ENCODE measurements at places on chromosomes 11 and 22.
A peak's percentile ranks its signal among the peaks of the same experiment; 100 is the strongest.

GRCh38 chr11:74504100-74504691 is 10.7 kb upstream of the LIPT2 start:
- no peak for DNase-seq

DNA sequence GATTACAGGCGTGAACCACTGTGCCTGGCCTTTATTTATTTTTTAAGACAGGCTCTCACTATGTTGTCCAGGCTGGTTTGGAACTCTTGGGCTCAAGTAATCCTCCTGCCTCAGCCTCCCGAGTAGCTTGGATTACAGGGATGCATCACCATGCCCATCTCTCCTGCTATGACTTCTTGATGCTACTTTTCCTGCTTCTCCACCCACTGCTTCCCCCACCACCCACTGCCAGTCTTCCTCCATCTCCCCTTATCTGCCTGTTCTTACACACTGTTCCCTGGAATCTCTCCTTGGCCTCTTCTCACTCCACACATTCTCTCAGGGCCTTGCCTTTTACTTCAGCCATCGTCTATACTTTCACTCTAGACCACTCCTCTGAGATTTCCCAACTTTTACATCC is 17.3 kb upstream of the TPP1 start:
- no peak for DNase-seq

DNA sequence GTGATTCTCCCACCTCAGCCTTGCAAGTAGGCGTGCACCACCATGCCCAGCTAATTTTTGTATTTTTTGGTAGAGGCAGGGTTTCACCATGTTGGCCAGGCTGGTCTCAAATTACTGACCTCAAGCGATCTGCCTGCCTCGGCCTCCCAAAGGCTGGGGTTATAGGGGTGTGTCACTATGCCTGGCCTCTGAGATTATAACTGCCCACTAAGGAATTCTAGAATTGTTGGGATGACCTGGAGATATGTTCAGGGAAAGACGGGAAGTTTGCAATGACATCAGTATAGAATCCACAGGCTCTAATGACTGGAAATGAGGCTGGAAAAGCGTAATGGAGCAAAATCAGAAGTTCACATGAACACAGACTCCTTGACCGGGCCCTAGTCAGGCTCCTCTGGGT is 62.2 kb downstream of the CLMP start:
- DNase-seq = no peak

- DNase-seq = peak; percentile 88
Observed at GRCh38 chr22:38927033-38927781, 30.2 kb upstream of the APOBEC3A start.

DNA sequence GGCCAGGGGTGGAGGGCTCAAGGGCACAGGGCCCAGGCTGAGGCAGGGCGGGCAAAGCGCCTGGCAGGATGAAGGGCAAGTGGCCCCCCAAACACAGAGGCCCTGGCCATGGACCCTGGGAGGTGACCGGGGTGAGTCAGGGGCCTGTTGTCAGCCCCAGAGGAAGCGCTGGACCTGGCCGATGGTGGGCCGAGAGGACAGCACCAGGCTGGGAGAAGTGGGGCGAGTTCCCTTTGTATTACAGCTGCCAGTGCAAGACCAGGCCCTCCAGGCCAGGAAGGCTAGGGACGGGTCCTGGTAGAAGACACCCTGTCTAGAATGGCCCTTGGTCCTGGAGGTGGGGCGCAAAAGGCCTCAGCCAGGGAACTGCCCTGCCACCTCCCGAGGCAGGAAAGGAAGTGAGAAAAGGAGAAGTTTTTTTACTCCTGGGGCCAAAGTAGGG is 12.8 kb downstream of the CXCR5 start:
- no peak for DNase-seq

GRCh38 chr11:78564490-78565467 is 9.9 kb downstream of the NARS2 start:
- no peak for DNase-seq

GRCh38 chr11:21622566-21622965 is 570.3 kb upstream of the ANO5 start:
- DNase-seq = no peak

DNA sequence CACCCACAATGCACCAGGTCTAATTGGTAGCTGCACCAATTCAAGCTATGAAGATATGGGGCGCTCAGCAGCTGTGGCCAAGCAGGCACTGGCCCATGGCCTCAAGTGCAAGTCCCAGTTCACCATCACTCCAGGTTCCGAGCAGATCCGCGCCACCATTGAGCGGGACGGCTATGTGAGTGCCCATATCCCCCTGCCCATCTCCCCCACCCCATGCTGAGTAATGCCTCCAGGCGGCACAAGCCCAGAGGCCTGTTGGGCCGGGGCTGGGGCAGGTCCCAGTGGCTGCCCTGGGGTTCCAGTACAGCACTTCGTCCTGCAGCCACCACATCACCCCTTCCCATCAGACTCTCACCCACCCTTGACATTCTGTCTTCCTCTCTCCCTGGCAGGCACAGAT is 21.5 kb downstream of the POLR3H start:
- DNase-seq = no peak

GRCh38 chr11:132523929-132524328 is 1008.4 kb downstream of the OPCML start:
- DNase-seq = no peak

GRCh38 chr22:19210188-19210587 is 31.7 kb upstream of the SLC25A1 start:
- no peak for DNase-seq

- no peak for DNase-seq
Observed at GRCh38 chr11:73399159-73399590, 23.0 kb downstream of the RELT start.

GRCh38 chr11:11821899-11822298 is 19.9 kb upstream of the USP47 start:
- DNase-seq = no peak

DNA sequence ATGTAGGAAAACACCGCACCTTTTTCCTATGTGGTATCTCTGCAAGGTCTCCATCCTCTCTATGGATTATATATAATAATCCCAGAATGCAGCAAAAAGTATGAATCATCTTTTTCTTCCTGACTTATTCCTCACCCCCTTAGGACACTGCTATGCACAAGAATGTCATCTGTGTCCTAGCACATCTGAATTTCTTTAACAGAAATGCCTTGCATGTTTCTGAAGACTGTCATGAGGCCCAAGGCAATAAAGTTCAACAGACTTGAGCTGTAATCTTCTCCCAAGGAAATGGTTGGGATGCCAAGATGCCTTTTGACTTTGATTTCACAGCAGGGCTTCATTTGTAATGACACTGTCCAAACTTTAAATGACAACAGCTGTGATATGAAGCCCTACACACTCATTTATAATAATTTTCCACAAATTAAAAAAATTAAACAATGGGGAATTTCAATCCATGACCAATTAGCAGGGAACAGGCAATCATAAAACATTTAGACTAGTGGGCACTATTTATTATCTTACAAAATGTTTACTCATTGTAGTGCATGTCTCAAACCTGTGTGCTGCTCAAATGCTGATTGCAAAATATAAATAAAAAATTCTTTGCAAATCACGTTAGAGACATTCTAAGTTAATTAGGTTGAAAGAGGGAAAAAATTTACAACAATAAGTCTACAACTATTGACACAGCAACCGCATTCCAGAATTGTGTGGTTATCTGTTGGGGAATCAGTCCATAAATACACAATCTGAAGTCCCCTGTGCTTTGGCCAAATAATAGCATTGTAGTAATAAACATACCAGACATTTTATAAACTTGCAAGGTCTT is 242.3 kb downstream of the SWAP70 start:
- peak; percentile 85 for DNase-seq

- DNase-seq = peak; percentile 77
Observed at GRCh38 chr11:61152816-61153592, 8.2 kb downstream of the VPS37C start.

GRCh38 chr22:32949391-32950173 is 108.6 kb downstream of the SYN3 start:
- DNase-seq = peak; percentile 81

DNA sequence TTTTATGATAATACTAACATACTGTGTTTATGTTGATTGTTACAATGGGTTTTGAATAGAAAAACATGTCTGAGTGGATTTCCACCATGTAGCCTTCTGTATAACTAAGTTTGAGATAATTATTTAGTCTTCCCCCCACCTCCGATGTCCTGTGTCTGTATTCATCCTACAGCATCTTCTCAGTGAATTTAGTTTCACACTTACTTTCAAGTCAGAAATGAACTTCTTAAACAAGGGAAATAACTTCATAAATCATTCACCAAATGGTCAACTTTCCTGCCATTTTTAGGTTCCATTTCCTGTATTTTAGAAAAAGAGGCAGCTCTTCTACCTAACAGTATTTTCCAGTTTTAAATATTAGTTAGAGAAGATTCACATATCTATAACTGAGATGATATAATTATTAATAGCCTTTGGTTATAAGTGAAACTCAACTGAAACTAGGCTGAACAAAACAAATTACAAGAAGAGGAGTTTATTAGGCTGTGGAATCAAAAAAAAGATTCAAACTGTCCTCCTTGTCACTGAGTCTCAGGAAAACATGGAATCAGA is 3.5 kb downstream of the OR51B5 start:
- no peak for DNase-seq

DNA sequence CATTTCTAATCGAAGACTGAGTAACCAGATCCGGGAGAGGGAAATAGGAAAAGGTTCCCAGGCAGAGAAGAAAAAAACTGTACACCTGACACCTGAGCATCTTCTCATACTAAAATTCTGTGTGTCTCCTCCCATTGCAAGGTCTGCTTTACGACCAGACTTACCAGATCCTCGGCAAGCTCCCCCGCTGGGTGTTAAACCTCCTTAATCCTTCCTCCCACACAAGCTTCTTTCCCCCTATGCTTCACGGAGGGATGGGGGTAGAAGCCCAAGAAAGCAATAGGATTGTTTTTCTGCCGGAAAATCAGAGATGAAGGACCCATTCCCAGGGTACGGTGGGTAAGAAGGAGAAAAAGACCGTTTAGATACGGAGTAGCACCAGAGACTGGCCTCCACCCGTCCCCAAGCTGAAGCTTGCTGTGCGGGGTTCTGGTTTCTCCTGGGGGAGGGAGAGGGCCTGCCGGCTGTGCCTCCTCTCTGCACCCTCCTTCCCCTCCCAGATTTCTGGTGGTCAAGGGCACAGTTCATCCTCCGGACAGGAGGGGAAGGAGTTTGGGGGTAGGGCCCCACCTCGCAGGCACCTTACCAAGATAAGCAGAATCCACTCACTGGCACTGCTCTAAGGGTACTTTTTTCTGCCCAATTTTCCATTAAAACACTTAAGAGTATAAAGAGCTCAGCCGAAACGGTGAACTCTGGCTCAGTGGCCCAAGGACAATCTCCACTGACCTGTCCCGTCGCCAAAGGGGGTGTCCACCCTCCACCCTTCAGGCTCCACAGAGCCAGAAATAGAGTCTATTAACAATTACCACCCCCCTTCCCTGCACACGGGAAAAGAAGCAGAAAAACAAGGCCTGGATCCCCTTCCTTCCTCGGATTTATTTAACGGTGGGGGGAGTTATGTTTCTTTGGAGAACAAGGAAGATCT is 1.2 kb downstream of the TOB2 start:
- no peak for DNase-seq

- DNase-seq = no peak
Observed at GRCh38 chr11:45062115-45062514, 84.3 kb upstream of the PRDM11 start.

- DNase-seq = peak; percentile 50
Observed at GRCh38 chr11:2092956-2093412, 46.2 kb downstream of the IGF2 start.

GRCh38 chr22:46025973-46026898 is 49.3 kb upstream of the WNT7B start:
- no peak for DNase-seq

DNA sequence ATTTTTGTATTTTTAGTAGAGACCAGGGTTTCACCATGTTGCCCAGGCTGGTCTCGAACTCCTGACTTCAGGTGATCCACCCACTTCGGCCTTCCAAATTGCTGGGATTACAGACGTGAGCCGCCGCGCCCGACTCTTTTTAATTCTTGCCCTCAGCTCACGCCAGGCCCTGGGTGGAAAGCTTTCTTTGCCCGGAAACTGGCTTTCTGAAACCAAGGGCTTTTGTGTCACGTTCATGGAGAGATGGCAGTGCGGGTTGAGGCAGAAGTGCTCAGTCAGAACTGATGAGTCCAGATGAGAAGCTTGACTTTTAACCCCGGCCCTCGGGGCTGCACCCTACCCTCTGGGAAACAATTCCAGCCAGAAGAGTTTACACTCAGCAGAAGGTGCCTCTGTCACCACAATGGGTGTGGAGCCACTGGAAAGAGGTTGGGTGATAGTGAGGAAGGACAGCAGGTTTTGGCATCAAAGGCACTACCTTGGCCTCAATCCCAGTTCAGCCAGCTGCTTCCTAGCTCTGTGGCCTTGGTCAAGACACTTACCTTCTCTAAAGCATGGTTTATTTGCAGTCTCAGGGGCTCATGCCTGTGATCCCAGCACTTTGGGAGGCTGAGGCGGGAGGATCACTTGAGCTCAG is 890 bp upstream of the ARFGAP3 start:
- DNase-seq = no peak

- DNase-seq = peak; percentile 87
Observed at GRCh38 chr22:17964156-17964555, 60.2 kb downstream of the MICAL3 start.

DNA sequence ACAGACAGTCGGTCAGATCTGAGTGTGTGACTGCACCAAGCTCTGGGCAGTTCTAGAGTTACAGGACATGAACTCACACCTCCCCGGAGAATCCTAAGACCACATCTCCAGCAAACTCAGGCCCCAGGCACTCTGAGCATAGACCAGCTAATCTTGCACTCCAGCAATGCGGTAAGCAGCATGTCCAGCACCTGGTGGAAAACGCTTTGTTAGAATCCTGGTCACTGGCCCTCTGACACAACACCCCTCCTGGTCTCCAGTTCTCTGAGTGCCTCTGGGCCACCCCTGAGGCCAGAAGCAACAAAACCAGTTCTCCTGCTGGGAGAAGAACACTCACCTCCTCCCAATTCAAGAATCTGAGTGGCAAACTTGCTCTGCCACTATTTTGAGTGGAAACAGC is 82.7 kb upstream of the TMEM45B start:
- peak; percentile 88 for DNase-seq

GRCh38 chr22:34993548-34993947 is 72.4 kb upstream of the ISX start:
- DNase-seq = no peak

DNA sequence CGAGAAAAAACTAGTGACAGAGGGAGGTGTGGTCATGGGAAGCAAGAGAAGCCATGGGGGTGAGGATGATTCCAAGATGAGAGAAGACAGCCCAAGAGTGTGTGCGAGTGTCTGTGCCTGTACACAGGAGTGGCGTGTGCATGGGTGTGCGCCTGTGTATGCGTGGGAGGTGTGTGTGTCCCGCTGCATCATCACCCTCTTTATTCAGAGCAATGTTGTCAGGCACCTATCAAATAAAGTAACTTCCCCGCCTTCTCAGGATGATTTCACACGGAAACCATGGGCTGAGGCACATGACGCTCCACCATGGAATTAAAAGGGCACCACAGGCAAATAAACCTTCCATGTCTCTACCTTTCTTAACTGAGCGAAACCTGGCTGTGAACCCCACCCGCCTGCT is 24.6 kb downstream of the MS4A10 start:
- DNase-seq = no peak

DNA sequence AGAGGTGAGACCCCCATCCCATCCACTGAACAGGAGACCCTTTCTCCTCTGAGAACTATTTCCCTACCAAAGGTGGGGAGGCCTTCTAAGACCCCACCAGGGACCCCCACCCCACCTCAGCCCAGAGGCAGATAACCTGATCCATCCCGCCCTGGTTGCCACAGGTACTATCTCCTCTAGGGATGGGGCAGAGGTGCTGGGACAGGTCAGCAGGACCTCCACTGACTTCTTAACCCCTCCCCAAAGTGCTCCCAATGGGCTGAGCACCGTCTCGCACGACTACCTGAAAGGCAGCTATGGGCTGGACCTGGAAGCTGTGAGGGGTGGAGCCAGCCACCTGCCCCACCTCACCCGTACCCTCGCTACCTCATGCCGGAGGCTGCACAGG is 4.3 kb downstream of the INPPL1 start:
- DNase-seq = peak; percentile 42
